ENCODE measurements at places on chromosomes 16 and 17. TPM values are rescaled to one million over a fixed set of nuclear protein-coding genes. Genes with fewer than 3 reads are reported as not detected.
A peak's percentile ranks its signal among the peaks of the same experiment; 100 is the strongest.

GRCh38 chr17:66670206-66670605, 164.7 kb upstream of the CACNG5 start:
- no peak for DNase-seq

- peak; percentile 14 for DNase-seq
Observed at GRCh38 chr16:86910161-86910769, 331.9 kb downstream of the FOXL1 start.

- DNase-seq = no peak
Observed at GRCh38 chr17:81221371-81221841, 1.4 kb downstream of the CEP131 start.

GRCh38 chr16:56506941-56507340, 12.9 kb downstream of the BBS2 start:
- DNase-seq = no peak

DNA sequence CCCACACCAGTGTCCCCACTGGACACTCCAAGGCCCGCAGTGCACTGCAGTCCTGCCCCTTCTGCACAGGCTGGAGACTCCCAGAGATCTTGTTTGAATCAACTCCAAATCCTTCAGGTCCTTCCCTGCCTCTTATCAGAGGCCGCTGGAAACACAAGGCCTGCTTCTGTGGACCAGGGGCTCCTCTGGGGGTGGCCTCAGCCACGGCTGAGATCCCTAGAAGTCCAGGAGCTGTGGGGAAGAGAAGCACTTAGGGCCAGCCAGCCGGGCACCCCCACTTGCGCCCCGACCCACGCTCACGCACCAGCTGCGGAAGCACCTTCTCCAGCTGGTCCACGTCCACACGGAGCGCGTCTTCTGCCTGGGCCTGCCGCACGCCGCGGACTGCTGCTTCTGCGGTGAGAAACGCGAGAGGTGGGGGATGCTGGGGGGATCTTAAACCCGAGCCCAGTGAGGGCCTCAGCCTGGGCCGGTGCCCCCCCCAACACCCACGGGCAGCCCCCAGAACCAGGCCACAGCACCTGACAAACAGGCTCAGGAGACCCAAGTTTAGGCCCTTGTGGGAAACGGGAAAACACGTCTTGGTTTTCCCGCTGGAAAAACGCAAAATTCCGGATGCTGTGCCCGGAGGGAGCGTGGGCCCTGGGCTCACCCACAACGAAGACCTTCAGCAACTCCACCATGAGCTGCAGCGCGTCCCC, 3.5 kb downstream of the CENPX start:
- DNase-seq = no peak

DNA sequence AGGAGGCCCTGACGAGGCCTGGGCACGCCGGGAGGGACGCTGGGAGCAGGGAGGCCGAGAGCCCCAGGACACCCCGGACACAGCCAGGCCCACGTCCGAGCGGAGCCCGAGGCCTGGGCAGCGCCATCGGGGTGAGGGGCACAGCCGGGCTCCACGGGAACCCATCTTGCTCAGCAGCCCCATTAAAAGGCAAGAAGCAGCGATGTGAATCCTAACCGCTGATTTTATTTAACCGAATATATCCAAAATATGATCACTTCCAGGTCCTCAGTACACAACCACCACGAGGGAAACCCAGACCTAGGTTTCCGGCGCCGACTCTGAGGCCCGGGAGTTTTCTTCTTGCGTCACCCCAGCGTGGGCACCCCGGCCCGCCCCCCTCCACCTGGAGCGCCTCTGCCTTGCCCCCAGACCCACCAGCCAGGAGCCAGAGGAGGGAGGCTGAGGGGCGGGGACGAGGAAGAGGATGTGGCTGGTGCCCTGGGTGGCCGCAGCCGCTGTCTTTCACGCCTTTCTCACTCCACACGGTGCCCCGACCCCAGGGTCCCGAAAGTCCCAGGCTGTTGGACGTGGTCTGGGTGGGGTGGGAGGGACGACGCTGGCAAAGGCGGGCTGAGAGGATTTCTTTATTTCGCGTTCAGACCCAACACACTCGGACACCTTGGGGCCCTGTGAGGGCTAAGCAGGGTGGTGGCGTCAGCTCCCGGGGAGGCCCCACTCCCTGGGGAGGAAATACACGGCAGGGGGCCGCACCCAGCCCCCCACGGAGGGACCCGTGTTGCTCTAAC, 568 bp upstream of the CCDC154 start:
- DNase-seq = peak; percentile 25

GRCh38 chr17:33888455-33888854, 366.6 kb upstream of the CCL2 start:
- no peak for DNase-seq

DNA sequence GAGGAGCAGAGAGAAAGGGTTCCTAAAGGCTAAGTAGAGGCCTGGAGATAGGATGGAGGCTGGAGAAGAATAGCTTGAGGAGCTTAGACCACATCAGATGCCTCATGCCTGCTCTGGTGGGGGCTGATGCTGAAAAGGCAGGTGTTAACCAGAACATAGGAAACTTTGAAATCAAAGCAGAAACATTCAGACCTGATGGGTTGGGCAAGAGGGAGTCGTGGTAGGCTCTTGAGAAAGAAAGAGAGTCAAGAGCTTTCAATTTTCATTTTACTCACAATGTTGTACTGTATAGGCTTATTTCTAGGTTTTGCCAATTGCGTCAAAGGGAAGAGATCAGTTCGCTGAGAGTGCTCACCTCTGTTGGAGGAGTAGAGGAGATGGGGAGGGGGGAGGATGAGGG, 406.6 kb upstream of the SALL1 start:
- DNase-seq = no peak

DNA sequence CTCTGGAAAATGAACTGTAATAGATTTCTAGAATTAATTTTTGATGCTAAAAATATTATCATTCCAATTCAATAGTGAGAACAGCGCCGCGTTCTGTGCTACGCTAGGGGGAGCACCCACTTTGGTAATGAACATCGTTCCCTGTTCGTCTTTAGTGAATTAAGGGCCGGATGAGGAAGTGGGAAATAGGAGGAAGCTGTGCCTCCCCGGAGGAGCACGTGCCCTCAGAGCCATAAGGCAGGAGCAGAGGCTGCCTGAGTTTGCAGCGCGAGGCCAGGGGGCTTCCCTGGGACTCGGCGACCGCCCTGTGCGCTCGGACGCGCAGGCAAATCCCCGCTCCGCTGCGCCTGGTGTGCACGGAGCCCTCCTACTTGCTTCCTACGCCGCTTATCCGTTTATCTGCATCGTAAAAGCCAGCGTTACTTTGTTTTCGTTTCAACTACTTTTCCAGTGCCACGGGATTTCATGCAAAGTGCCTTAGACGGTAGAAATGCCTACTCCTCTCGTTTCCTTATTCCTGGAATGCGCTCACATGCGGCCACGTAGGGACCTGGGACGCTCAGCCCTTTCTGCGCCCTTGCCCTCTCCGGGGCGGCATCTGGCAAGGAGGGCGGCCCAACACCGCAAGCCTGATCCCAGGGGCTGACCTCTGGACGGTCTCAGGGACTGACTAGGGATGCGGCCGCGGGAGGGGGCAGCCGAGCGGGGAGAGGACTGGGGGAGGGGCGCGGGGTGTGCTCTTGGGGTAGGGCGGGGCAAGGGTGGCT, 76.4 kb downstream of the KCNJ12 start:
- peak; percentile 27 for DNase-seq

DNA sequence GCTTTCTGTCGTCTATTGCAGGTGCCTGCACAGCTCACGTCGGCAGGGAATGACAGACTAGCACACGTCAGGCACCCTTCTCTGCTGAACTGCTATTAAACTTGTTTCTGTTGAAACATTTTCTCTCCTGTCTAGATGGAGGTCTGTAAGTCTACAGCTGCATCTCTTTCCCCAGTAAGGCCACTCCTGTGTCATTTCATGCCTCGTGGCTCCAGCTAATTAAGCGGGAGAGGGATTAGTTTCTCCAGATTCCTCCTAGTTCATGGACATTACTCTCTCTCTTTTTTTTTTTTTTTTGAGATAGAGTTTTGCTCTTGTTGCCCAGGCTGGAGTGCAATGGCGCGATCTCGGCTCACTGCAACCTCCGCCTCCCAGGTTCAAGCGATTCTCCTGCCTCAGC, 54.5 kb downstream of the FOXK2 start:
- DNase-seq = no peak

GRCh38 chr17:26773189-26774188, 520.4 kb upstream of the WSB1 start:
- DNase-seq = no peak

DNA sequence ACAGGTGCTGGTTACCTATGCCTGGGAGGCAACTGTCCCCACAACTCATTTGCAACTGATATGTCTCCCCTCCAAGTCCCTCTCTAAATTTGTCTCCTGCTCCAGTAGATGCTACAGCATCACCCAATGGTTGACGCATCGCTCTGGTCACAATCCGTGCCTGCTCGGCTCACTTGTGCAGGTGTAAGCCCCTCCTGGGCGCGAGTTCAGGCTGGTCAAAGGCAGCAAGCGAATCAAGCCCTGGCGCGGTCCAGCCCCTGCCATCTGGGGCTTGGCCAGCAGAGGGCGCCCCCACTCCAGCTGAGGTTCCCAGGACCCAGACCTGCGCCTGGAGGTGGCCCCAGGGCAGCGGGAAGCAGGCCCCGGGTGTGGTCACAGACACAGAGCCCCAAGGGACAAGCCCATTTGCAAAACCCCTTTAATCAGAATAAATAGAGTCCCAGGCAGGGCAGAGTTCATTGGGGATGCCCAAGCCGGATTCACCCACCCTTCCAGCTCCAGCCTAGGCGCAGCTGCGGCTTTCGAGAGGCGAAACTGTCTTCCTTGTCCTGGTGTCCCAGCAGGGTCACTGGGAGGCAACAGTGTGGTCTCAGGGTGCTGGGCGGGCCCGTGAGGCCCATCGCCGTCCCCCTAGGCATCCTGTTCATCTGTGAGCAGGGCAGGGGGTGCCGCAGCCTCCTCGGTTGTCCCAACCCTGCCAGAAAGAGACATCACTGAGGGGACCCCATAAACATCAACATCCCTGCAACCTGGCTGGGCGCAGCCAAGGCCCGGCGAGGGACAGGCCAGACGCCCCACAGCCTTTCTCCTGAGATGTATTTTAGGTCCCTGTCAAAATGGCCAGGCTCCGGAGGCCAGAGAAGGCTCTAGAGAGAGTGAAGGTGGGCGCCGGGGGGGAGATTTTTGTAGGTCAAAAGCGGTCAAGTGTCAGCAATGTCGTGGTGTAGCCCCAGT, 15.8 kb downstream of the TMC6 start:
- DNase-seq = peak; percentile 88

- no peak for DNase-seq
Observed at GRCh38 chr17:60461584-60461983, 39.3 kb downstream of the CHCT1 start.

GRCh38 chr16:66290431-66290830, 76.1 kb upstream of the CDH5 start:
- DNase-seq = no peak

DNA sequence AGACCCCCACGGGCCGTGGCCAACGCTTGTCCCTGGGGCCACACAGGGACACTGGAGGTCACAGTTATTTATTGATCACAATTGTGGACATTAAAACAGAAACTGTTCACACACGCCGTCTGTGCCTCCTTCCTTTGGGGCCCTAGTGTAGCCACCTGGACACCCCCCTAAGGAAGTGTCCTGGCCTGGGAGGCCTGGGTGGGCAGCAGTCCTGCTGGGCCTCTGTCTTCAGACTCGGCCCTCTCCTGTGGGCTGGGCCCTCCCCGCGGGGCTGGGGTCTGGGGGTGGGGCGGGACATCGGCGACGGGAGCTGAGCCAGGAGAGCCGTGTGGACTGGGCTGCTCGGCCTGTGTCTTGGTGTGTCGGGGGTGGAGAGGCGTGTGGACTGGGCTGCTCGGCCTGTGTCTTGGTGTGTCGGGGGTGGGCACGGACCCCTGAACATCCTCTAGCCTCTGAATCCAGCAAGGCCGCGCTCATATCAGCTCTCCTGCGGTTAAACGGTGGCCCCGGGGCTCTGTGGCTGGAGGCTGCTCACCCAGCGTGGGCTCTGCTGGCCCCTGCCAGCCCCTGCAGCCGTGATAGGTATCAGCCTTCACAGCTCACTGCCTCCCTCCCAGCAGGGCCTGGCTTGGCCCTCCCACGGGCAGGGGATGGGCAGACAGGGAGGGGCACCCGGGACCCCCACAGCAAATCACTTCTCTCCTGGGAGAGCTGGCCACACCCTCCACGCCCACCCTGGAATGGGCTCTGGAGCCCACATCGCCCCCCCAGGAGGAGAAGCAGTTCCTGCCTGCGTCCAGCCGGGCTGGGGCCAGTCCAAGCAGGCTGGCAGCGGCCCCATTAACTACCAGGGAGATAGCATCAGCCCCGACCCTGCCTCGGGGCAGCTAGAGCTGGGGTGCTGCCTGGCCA, 1.1 kb upstream of the NHLRC4 start:
- no peak for DNase-seq

DNA sequence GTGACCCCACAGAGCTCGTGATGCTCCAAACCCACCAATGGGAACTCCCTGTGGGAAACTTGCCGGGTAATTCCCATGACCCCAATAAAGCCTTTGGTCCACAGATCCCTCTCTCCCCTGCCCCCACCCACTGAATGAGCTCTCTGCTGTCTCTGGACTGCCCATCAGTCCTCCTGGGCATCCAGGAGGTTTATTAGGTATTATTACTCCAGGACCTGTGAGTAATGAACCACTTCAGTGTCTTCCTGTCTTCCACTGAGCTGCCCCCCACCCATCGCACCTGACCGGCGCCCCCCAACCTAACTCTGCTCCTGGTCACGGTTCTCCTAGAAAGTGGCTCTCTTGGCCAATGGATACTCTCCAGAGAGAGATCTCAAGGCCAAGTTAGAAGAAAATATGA, 28.7 kb upstream of the DNAH17 start:
- DNase-seq = no peak

DNA sequence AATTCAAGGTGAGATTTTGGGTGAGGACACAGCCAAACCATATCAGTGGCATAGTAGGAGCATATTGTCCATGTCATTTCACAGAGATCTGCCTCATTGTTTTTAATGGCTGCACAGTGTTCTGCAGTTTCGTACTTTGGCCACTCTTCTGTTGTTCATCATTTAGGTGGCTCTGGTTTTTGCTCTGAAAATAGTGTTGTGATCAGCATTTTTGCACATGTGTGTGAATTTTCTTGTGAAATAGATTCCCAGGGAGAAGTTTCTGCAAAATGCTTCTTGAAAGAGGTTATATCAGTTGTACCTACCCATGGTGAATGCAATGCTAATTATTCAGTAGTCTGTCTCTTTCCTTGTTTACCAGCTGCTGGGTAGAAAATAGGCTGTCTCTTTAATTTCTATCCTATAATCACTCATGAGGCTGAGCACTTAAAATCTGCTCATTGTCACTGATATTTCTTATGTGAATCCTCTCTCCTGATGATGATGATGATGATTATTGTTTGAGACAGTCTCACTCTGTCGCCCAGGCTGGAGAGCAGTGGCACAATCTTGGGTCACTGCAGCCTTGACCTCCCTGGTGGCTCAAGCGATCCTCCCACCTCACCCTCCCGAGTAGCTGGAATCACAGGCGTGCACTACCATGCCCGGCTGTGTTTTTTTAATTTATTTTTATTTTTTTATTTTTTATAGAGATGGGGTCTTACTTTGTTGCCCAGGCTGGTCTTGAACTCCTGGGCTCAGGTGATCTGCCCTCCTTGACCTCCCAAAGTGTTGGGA, 10.5 kb downstream of the LCMT1 start:
- DNase-seq = no peak

GRCh38 chr16:89099905-89100304, 6.3 kb downstream of the ACSF3 start:
- peak; percentile 81 for DNase-seq

PIRT gene
- total RNA-seq = 0.83 TPM

KRT13 gene
- not detected for total RNA-seq

PRR11 gene
- total RNA-seq = 4.1 TPM

SCARF1 gene
- total RNA-seq = 18.5 TPM

SLC7A5 gene
- 3.7 TPM for total RNA-seq

MEIOC gene
- total RNA-seq = not detected

CCNF gene
- 7.1 TPM for total RNA-seq

TPSG1 gene
- total RNA-seq = 36.4 TPM

All from Peyer's patch (tissue), 4 donors.